Forelimb muscle (tissue), 1 donor: ENCODE measurements at places on chromosomes 6 and 20. TPM values are rescaled to one million over a fixed set of nuclear protein-coding genes. Genes with fewer than 3 reads are reported as not detected.

DNA sequence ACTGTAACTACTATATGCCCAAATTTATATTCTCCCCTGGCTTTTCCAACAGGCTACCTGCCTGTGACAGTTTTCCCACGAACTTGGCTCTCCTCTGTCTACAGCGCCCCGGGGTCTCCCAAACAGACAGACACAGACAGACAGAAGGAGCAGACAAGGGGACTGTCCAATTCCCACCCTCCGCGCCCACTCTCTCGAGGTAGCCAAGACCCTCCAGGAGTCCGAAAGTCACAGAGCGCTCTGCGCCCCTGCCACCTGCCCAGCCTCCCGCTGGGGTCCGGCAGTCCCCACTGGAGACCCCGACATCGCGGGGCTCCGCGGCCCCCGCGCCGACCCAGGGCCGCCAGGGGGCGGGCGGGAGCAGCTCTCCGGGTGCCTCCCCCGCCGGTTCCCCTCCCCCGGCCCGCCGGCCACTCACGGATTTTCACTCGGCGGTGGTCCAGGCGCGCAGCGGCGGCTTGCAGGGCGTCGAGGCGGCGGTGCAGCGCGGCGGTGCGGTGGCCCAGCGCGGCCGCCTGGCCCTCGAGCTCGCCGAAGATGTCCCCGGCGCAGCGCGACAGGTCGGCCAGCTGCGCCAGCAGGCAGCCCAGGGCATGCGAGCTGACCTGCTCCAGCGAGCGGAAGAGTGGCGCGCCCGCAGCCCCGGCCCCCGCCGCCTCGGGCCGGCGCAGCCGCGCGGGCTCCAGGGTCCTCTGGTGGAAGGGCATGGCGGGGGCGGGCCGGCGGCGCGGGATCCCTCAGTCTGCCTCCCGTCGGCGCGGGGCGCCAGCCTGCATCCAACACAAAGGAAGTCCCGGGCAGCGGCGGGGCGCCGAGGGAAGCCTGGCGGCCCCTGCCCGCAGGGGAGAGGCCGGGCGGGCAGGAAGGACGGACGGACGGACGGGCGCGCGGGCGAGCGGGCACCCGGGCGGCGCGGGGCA, 81.3 kb upstream of the CCDC28A start:
- no peak for DNase-seq

DNA sequence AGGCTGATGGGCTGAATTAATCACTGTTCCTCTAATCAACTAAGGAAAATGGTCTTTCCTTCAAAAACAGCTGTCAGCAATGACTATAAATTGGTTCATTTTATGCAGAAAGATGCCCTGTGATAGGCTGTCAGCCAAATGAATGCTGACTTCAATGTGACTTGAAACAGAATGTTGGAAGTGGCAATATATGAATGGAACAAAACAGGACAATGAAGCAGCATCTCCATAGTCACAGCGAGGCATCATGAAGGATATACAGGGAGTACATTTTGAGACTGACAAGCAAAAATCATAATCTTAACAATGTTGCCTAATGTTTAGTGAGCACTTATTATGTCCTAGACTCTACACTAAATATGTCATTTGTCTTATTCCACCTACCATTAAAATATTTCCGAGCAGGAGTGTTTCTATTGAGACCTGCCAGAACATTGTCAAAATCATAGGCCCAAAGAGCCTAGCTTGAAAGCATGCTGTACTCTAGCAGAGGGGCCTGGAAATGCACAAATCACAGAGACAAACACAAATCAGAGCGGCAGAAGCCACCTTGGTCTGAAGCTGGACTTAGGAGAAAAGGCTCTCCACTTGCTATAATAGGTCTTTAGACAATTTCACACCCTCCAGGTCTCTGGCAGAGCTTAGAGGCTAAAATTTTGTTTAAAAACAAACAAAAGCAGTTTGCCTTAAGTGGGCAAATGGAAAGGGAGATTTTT, 63.3 kb downstream of the FAM50B start:
- no peak for DNase-seq

Gene LHFPL5
- polyA plus RNA-seq = not detected

Gene RALY
- polyA plus RNA-seq = 119 TPM

DNA sequence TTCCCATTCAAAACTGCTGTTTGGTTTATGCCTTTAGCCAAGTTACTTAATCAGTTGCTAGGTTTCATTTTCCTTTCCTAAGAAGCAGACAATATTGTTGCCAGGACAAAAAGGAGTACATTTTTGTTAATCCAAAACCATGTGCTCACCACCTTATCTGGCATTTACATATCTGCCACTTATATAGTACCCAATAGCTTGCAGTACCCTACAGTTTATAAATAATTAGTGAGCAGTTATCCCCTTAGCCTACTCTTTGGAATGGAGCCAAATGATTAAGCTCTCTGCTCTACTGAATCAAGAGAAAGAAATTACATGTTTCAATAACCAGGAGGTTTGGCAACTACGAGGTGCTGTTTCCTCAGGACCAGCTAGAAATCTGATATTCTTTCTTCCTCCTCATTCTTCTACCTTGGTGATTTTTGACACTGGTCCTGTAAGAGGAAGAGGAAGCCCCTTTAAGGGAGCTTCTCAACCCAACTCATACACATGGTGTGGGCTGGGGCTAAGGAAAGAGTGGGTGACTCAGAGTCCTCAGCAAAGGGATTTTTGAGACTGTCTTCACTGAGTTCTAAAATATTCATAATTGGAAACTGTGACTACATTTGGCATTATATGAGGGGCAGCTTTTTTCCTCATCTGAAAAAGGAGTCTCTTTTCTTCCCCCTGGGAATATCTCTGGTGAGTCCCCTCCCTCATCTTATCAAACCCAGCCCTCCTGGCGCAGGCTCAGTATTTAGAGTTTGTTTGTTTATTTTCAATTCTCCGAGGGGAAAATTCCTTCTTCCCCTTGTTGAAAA, 1.5 kb downstream of the ZNFX1 start:
- DNase-seq = no peak

- no peak for DNase-seq
These were observed 467.4 kb upstream of the CITED2 start for GRCh38 chr6:139841794-139842215.

DNA sequence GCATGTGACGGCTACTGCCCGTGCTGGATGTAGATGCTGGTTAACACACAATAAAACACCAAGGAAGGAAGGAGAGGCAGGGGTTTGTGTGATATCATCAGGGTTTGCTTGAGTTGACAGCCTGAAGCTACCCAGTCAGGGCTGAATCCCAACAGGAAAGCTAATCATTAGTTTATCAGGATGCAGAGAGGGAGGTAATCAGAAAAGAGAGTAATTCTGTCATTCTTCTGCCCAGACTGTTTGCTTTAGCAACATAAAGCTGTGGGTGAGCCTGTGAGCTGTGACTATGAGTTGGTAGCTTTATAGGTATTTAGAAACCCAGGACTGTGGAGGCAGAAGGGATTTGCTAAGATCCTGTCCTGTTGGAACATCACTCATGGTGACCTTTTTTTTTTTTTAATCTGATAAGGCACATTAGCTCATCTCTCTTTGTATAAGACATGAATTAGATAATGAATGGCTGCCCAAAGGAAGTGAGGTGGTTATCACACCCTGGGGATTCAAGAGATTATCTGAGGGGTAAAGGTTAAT, 79.3 kb downstream of the CAP2 start:
- DNase-seq = no peak

DNA sequence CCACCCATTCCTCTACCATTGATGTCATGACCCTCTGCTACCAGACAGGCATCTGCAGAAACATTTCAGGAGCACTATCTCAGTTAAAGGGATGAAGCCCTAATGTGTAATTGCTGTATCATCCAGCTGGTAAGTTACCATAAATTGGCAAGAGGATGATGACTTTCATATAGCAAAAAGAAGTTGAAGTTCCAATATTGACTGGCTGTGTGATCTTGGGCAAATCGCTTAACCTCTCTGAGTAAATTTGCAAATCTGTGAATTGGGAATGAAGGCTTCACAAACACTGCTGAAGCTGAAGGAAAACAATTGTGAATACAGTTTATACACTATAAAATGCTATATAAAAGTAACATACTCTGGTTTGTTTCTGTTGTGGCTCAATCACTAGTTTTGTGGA, 89.5 kb upstream of the PHACTR1 start:
- DNase-seq = no peak

- no peak for DNase-seq
These were observed 45.6 kb upstream of the ARFGEF2 start for GRCh38 chr20:48875914-48876240.

DNA sequence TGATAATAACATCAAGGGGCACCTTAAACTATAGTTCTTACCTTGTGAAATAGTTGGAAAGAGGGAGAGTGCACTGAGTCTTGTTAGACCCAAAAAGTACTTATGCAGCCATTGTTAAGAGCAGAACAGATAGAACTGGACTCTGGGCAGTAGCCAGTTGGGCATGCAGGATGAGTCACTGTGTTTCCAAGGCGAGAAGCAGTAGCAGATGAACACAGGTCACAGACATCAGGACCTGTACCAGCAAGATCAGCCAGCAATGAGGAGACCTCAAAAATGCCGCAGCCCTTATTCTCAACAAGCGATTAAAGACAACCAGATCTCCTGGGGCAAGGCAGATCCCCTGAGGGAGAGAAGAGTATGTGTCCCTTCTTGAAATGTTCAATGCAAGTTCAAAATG, 79.0 kb downstream of the SAMD3 start:
- no peak for DNase-seq

DNA sequence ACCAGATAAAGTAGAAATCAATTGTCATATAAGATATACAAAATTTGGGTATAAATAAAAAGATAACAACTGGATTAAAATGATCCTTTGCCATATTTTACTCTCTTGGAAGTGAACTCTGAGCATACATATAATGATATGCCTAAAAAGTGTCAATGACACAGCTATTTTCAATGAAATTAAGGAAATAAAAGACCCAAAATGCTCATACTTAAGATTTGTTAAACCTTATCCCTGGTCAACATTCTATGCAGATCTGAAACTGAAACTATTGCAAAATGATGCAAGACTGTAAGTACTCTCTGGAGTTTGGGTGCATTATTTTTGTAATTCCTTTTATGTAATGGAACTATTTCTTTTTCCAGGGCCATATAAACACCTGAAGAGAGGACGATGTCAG, 119.0 kb upstream of the SGK1 start:
- DNase-seq = no peak

Gene MCM3
- 35.2 TPM for polyA plus RNA-seq
